ENCODE measurements at places on chromosomes 13 and 19. TPM values are rescaled to one million over a fixed set of nuclear protein-coding genes. Genes with fewer than 3 reads are reported as not detected.

DNA sequence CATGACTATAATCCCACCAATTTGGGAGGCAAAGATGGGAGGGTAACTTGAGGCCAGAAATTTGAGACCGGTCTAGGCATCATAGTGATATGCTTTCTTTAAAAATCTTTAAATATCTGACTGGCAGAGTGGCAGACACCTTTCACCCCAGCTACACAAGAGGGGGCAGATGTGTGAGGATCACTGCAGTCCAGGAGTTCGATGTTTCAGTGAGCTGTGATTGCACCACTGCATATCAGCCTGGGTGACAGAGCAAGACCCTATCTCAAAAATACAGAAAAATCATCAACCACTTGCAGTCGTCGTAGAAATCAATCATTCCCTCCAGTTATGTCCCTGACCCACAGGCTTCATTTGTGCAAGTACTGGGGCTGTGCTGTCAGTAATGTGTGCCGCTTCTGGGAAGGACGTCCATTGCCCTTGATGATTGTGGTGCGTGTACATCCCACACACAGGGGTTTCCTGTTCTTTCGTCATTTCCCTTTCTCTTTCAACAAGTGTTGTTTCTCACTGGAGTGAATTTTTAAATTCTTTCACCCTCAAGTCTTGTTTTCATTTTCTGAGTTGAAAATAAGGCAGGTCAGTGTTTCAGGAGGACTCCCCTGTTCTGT is 1.4 kb downstream of the LGALS14 start:
- H3K27ac ChIP-seq = no peak overlapping the region
- no peaks in the 10 kb centered on the region for H3K4me1 ChIP-seq
- H3K36me3 ChIP-seq = no peaks in the 10 kb centered on the region
- no peak for DNase-seq
- H3K4me3 ChIP-seq = no peak overlapping the region
- H3K27me3 ChIP-seq = no peaks in the 10 kb centered on the region

- no peaks in the 10 kb centered on the region for H3K4me1 ChIP-seq
- DNase-seq = no peak
- H3K27ac ChIP-seq = no peak overlapping the region
- H3K4me3 ChIP-seq = no peak overlapping the region
- no peaks in the 10 kb centered on the region for H3K36me3 ChIP-seq
Observed at GRCh38 chr13:102742101-102742500, 31.5 kb downstream of the TEX30 start.

The GNA15 gene
- 5.2 TPM for total RNA-seq

DNA sequence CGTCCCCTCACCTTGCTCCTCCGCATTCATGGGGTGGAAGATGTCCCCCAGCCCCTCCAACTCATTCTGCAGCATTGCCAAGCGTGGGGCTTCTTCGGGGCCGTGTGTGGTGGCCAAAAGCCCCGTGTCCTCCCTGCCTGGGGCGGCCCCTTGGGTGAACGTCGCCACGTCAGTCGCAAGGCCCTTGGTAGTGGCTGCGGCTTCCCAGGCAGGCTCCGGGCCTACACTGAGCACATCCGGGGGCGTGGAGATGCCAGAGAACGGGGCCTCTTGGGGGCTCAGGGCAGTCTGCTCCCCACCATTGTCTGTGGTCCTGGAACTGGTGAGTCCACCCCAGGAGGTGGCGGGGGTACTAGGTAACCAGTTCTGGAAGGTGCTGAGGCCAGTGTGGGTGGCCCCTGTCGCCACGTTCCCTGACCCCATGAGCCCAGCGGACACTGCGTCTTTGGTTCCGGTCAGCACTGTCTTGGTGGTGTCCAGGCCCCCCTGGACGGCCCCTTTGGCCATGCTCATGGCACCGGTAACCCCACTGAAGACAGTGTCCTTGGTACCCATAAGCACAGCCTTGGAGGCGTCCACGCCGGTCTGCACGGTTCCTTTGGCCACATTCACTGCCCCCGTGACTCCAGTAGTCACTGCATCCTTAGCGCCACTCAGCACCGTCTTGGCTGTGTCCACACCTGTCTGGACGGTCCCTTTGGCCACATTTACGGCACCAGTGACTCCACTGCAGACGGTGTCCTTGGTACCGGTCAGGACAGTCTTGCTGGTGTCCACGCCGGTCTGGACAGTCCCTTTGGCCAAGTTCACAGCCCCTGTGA is 7.6 kb downstream of the PLIN4 start:
- H3K4me3 ChIP-seq = no peak overlapping the region
- no peak for DNase-seq
- no peaks in the 10 kb centered on the region for H3K27me3 ChIP-seq
- peaks cover 4% of the 10 kb centered on the region for H3K4me1 ChIP-seq
- H3K27ac ChIP-seq = no peak overlapping the region

- H3K4me3 ChIP-seq = no peak overlapping the region
- DNase-seq = no peak
- no peak overlapping the region for H3K27ac ChIP-seq
- H3K4me1 ChIP-seq = no peaks in the 10 kb centered on the region
Observed at GRCh38 chr19:16750081-16750480, 30.4 kb downstream of the NWD1 start.

GRCh38 chr13:98576200-98576945 is 534 bp downstream of the STK24 start:
- H3K27ac ChIP-seq = peak overlapping the region; percentile 90
- no peaks in the 10 kb centered on the region for H3K27me3 ChIP-seq
- H3K36me3 ChIP-seq = no peaks in the 10 kb centered on the region
- H3K4me3 ChIP-seq = peak overlapping the region; percentile 99

DNA sequence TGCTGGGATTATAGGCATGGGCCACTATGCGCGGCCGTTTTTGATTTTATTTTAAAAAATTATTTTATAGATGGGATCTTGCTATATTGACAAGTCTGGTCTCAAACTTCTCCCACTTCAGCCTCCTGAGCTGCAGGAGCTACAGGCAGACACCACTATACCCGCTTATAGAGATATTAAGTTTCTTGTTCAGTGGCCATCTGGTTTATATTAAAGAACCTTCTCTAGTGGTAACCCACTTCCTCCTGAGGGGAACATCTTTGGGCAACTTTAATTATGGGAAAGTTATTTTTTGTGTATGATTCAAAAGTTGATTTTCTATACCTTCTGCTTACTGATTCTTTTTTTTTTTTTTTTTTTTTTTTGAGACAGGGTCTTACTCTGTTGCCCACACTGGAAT is 172.7 kb downstream of the KLF5 start:
- no peaks in the 10 kb centered on the region for H3K36me3 ChIP-seq
- H3K4me1 ChIP-seq = no peaks in the 10 kb centered on the region
- no peak overlapping the region for H3K4me3 ChIP-seq
- H3K27ac ChIP-seq = no peak overlapping the region
- H3K27me3 ChIP-seq = no peaks in the 10 kb centered on the region

- no peaks in the 10 kb centered on the region for H3K4me1 ChIP-seq
- no peaks in the 10 kb centered on the region for H3K27me3 ChIP-seq
- no peaks in the 10 kb centered on the region for H3K36me3 ChIP-seq
- no peak overlapping the region for H3K4me3 ChIP-seq
- no peak overlapping the region for H3K27ac ChIP-seq
- no peak for DNase-seq
Observed at GRCh38 chr13:92717857-92718256, 508.8 kb upstream of the GPC6 start.

DNA sequence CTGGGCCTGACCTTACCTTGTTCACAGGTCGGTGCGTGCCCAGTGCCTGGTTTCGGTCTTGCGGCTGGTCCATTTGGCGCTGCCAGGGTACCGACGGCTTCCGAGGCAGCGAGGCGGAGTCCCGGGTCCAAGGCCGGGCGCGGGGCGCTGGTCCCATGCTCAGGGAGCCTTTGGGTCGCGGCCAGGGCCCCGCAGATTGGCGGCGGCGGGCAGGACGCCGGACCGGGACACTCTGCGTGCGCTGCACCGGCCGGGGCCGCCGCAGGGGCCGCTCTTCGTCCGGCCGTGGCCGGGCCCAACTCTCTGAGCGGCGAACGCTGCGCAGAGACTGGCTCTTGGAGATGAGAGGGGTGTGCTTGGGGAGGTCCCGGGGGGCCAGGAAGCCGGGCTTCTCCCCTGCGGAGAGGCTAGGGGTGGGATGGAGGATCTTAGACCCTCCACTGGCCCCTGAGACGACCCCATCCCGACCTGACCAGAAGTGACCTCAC is 3.4 kb upstream of the WIZ start:
- peak overlapping the region; percentile 78 for H3K27ac ChIP-seq
- H3K4me1 ChIP-seq = peaks cover 60% of the 10 kb centered on the region
- H3K27me3 ChIP-seq = peaks cover 26% of the 10 kb centered on the region
- DNase-seq = no peak
- H3K4me3 ChIP-seq = peak overlapping the region; percentile 60
- H3K36me3 ChIP-seq = no peaks in the 10 kb centered on the region

The PIN1 gene
- total RNA-seq = 151 TPM

GRCh38 chr19:51552996-51553725 is 17.9 kb upstream of the ZNF175 start:
- no peak overlapping the region for H3K27ac ChIP-seq
- H3K27me3 ChIP-seq = no peaks in the 10 kb centered on the region
- H3K36me3 ChIP-seq = no peaks in the 10 kb centered on the region
- no peak for DNase-seq
- no peaks in the 10 kb centered on the region for H3K4me1 ChIP-seq

- H3K36me3 ChIP-seq = no peaks in the 10 kb centered on the region
- H3K27ac ChIP-seq = no peak overlapping the region
- H3K4me1 ChIP-seq = no peaks in the 10 kb centered on the region
Observed at GRCh38 chr19:9128171-9128570, 1.4 kb upstream of the OR7G3 start.

- DNase-seq = no peak
- peak overlapping the region; percentile 65 for H3K4me3 ChIP-seq
- H3K27me3 ChIP-seq = peaks cover 44% of the 10 kb centered on the region
Observed at GRCh38 chr13:21673539-21673788, 2.6 kb downstream of the FGF9 start.

The LILRB5 gene
- 18.1 TPM for total RNA-seq

DNA sequence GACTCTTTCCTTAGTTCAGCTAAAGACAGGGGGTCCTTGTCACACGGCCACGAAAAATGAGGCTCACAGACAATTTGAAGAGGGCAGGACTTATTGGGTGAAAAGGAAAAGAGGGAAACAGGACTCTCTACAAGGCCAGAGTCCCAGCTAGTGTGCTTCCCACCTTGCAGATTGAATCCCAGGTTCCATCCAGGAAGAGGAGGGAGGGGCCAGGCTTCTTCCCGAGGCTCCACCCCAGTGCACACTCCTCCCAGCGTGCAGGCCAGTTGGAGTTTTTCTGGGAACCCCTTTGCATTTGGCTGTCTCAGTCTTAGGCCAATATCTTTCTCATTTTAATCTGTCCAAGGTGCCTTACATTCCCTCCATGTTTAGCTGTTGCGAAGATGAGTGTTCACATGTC is 106.8 kb downstream of the DNAJC3 start:
- DNase-seq = no peak
- H3K4me3 ChIP-seq = no peak overlapping the region
- peaks cover 10% of the 10 kb centered on the region for H3K4me1 ChIP-seq
- peaks cover 41% of the 10 kb centered on the region for H3K36me3 ChIP-seq
- H3K27me3 ChIP-seq = no peaks in the 10 kb centered on the region

The FAM124A gene
- total RNA-seq = 18.2 TPM

- peaks cover 10% of the 10 kb centered on the region for H3K36me3 ChIP-seq
- no peak for DNase-seq
- no peaks in the 10 kb centered on the region for H3K4me1 ChIP-seq
- H3K27me3 ChIP-seq = no peaks in the 10 kb centered on the region
Observed at GRCh38 chr13:111319521-111319920, 921 bp upstream of the TEX29 start.

DNA sequence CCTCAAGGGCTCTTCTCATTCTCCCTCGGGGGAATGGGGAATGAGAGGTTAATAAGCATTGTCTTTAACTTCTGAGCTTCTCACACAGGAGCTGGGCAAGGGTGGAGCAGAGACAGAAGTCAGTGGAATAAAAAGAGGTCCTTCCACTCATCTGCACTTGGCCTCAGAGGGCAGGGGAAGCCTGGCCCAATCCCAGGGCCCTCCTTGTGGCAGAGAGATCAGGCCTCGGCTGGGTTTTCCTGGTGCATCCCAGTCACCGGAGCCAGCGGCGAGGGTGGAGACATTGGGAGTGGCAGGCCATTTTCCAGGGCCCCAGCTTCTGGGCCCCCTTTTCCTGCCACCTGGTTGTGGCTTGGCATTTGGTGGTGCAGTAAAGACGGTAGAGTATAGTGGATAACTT is 10.6 kb downstream of the CALM3 start:
- H3K27ac ChIP-seq = no peak overlapping the region
- peaks cover 23% of the 10 kb centered on the region for H3K4me1 ChIP-seq
- H3K36me3 ChIP-seq = peaks cover 37% of the 10 kb centered on the region
- DNase-seq = no peak
- no peak overlapping the region for H3K4me3 ChIP-seq

GRCh38 chr19:18465214-18465963 is 27.5 kb upstream of the ISYNA1 start:
- H3K4me3 ChIP-seq = no peak overlapping the region
- peaks cover 97% of the 10 kb centered on the region for H3K4me1 ChIP-seq
- peaks cover 20% of the 10 kb centered on the region for H3K36me3 ChIP-seq
- no peaks in the 10 kb centered on the region for H3K27me3 ChIP-seq
- no peak for DNase-seq

DNA sequence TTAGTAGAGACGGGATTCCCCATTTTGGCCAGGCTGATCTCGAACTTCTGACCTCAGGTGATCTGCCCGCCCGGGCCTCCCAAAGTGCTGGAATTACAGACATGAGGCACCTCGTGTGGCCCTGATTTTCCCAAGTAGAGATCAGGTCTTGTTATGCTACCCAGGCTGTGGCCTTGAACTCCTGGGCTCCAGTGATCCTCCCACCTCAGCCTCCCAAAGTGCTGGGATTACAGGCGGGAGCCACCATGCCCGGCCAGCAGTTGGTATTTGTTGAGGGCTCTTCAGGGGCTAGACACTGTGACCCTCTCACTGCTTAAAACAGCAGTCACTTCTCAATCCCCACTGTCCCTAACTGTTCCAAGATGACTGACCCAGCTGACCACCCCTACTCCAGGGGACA is 8.5 kb upstream of the ELAVL3 start:
- DNase-seq = no peak
- H3K4me3 ChIP-seq = no peak overlapping the region
- peaks cover 44% of the 10 kb centered on the region for H3K36me3 ChIP-seq
- H3K4me1 ChIP-seq = no peaks in the 10 kb centered on the region
- H3K27ac ChIP-seq = no peak overlapping the region

- H3K27ac ChIP-seq = no peak overlapping the region
- no peaks in the 10 kb centered on the region for H3K36me3 ChIP-seq
- H3K4me3 ChIP-seq = no peak overlapping the region
- no peaks in the 10 kb centered on the region for H3K27me3 ChIP-seq
- DNase-seq = no peak
Observed at GRCh38 chr13:96958286-96958891, 35.9 kb downstream of the OXGR1 start.

The CGB5 gene
- total RNA-seq = not detected

The ZNF610 gene
- 2.9 TPM for total RNA-seq

Measured in esophagus muscularis mucosa (tissue), 4 donors.